ENCODE measurements at places on chromosomes 2 and 18.

GRCh38 chr2:214310319-214310718 lies 100.5 kb upstream of the VWC2L start:
- no peak for DNase-seq

GRCh38 chr2:82340578-82341053 lies 2036.1 kb upstream of the LRRTM1 start:
- DNase-seq = no peak

DNA sequence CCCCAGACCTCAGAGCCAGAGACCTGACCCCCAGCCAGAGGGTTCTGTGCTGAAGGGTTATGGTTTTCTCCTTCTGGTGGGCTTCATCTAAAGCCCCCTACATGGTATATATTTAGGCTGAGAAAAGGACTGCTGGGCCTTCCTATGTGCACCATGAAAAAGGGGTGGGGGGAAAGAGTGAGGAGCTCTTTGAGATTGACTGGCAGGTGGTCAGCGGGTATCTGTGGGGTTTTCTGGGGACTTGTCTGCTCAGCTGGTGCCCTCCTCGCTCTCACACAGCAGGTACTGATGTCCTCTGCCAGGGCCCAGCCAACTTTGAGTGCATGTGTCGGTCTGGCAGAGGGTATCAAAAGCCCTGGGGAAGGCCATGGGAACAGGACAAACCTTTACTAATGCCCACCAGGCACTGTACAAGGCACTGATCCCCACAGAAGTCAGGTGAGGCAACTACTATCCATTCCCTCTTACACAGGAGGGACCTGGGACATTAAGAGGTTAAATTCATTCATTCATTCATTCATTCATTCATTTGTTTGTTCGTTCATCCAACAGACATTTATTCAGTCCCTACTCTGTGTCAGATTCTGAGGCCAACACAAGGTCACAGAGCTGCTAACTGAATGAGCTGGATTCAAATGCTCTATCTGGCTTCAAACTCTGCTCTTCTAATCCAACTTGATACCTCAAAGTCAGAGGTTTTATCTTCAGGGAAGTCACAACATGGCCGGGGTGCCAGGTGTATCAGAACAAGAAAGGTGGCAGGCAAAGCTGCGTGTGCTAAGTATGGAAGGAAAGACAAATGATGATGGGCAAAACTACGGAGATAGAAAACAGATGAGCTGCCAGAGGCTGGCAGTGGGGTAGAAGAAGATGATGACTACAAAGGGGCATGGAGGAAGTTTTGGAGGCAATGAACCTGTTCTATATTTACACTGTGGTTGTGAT lies 44.6 kb downstream of the REEP1 start:
- DNase-seq = no peak

GRCh38 chr2:31213601-31214443 lies 3.5 kb downstream of the CAPN14 start:
- DNase-seq = peak; percentile 44

DNA sequence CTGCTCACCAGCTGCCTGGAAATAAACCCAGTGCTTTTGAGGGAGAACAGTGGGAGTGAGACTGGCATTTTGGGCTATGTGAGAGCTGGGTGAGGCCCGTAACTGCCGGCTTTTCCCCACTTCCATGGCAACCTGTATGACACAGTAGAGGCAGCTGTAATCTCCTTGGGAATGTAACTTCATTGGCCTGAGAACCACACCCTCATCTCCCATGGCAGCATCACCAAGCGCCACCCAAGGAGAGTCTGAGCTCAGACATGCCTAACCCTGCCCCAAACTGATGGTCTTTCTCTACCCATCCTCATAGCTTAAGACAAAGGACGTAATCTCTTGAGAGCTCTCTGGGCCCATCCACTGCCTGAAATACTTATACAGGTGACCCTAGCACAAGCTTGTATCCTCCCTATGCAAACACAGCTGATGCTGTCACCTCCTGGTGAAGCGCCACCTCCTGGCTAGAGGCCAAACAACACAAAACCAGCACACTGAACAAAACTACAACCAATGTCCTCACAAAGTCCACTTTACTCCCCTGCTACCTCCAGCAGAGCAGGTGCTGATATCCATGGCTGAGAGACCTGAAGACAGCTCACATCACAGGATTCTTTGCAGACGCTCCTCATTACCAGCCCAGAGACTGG lies 763.4 kb upstream of the NRXN1 start:
- DNase-seq = no peak

GRCh38 chr2:47719099-47719498 lies 63.8 kb upstream of the MSH6 start:
- peak; percentile 34 for DNase-seq

DNA sequence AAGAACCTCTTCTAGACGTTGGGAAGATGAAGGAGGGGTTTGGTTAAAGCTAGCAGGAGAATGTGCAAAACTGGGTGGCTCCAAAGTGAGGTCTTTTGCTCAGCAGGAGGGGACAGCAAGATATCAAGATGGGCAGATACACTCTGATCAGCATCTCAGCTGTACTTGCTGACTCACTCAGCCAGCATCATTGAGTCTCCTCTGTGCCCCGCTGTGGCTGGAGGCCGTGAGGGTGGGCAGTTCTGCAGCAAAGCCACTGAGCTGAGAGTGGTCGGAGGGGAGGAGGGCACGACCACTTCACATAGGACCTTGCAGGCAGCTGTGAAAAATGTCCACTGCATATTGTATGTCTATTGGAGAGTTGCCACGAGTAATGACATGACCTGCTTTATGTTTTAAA lies 152.0 kb downstream of the CAPN13 start:
- no peak for DNase-seq

- no peak for DNase-seq
These were observed 124.5 kb downstream of the MIB1 start for GRCh38 chr18:21865043-21865442.

DNA sequence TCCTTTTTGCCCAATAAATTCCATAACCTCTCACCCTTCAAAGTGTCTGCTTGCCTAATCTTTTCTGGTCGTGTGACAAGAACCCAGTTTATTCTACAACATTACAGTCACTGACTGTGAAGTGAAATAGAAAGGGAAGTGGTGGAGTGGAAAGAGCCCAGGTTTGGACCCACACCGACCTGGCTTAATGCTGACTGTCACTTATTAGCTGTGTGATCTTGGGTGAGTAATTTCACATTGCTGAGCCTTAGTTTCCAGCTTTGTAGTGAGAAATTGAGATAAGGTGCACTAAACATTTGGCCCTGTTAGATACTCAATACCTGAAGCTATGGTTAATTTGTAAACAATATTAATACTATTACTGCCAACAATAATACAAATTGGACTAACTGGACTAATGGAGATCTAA lies 291.1 kb downstream of the AGPS start:
- DNase-seq = no peak

- peak; percentile 31 for DNase-seq
These were observed 203.2 kb downstream of the SH3RF3 start for GRCh38 chr2:109331896-109332848.

GRCh38 chr18:39198376-39198775 lies 1632.8 kb upstream of the CELF4 start:
- no peak for DNase-seq

DNA sequence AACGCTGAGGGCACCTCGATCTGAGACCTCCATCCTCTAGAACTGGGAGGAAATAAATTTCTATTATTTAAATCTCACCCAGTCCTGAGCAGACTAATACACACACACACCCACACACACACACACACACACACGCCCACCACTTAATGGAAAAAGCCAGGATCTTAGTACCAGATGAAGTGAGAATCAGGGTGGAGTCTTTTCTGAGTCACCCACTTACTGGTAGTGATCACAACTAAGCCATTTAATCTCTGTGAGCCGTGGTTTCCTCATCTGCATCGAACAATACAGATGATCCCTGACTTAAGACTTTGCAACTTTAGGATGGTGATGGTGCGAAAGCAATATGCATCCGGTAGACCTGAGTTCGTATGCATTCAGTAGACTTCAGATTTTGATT lies 18.6 kb downstream of the THNSL2 start:
- no peak for DNase-seq

- no peak for DNase-seq
These were observed 79.2 kb upstream of the PAPOLG start for GRCh38 chr2:60676706-60677330.

GRCh38 chr2:216829533-216829932 lies 30.3 kb downstream of the TNP1 start:
- DNase-seq = no peak

DNA sequence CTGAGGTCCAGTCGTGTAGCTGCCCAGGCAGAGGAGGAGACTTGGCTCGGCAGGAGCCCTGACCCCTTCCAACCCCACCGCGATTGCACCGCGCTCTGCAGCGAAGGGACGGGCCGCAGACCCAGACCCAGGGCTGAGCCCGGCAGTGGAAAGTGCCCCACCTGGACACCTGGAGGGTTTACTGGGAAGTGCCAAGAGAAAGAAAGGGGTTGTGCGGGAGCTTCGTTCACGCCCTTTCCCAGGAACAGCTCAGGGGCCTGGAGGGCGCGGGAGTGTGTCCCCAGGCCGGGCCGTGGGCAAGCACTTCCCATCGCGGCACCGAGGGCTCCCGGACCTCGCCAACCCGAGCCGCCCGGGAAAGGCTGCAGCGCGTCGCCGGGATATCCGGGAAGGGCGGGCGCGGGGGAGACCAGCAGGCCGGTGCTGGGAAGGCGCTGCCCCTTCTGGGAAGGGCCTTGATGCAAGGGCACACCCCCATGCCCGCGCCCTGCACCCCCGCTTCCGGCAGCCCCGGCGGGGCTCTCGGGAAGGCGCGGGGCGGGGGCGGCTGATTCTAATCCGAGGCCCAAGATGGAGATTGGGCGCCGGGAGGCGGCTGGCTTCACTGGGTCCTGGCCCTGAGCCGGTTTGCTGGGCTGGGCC lies 36.1 kb upstream of the MRPL33 start:
- DNase-seq = peak; percentile 23

DNA sequence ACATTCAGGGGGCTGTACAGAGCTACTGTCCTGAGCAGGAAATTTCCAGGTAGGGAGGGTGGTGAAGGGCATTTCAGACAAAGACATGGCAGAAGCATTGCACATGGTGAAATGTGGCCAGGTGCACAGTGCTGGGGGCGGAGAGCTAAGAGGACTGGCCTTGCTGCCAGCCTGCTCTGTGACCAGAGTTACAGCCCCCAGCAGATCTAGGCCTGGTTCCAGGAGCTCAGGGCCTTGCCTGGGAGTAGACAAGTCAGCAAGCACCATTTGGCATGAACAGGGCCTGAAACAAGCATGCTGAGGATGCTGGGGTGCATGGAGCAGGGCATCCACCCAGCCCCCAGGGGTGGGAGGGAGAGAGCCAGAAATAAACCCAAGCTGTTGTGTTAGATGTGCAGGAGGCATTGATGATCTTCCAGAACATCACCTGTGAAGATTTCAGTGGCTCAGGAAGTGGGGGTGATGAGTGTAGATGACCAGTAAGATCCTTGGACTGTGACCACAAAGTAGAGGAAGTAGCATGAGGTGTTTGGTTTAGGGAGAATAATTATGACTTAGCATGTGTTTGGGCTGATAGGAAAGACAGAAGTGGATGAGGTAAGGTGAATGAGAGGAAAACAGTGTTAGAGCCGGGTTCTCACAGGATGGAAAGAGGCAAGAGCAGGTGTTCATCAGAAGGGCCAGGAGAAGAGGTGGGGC lies 61.1 kb downstream of the COA5 start:
- DNase-seq = no peak

- DNase-seq = no peak
These were observed 118.8 kb downstream of the MGAT5 start for GRCh38 chr2:134372611-134373131.

Data from B cell (primary cell).